LHCN-M2 (cell line): ENCODE measurements at places on chromosomes 11 and 22. TPM values are rescaled to one million over a fixed set of nuclear protein-coding genes. Genes with fewer than 3 reads are reported as not detected.
A peak's percentile ranks its signal among the peaks of the same experiment; 100 is the strongest.

GRCh38 chr11:130001461-130002351 is 929 bp downstream of the PRDM10 start:
- peak; percentile 27 for DNase-seq

GRCh38 chr11:75241906-75242644 is 1.5 kb downstream of the TPBGL start:
- DNase-seq = no peak

GRCh38 chr11:117356126-117356890 is 28.7 kb downstream of the CEP164 start:
- no peak for DNase-seq

GRCh38 chr11:5200582-5200981 is at the start of gene OR51V1:
Gene OR51V1 (minus strand): TSS chr11:5200682. CDS start chr11:5200682, 0 bp downstream.
- DNase-seq = no peak

LRRN4CL gene
- 41.4 and 68.1 TPM in 2 replicates for total RNA-seq

CECR2 gene
- 0.11 TPM in 1 of 2 replicates, not detected in the other for total RNA-seq
